ENCODE measurements at places on chromosomes 1 and 21.

DNA sequence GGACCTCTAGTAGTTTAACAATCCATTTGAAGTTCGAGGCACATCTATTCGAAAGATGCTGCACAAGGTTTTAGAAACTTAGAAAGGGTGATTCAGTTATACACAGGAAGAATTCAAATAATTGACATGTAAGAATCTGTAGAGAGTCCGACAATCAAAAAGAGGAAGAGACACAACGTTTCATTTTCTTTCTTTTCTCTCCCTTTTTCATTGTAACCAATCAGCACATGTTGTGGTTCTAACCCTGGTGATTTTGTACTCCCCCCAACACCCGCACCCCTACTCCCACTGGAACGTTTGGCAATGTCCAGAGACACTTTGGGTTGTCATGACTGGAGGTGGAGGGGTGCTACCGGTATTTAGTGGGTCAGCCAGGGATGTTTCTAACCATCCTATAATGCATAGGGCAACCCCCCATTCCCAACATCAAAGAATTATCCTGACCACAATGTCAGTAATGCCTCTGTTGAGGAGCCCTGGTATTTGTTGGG, 4.9 kb downstream of the TGFB2 start:
- DNase-seq: no peak

- no peak for DNase-seq
Measured at GRCh38 chr1:219945795-219946194, 17.4 kb upstream of the SLC30A10 start.

DNA sequence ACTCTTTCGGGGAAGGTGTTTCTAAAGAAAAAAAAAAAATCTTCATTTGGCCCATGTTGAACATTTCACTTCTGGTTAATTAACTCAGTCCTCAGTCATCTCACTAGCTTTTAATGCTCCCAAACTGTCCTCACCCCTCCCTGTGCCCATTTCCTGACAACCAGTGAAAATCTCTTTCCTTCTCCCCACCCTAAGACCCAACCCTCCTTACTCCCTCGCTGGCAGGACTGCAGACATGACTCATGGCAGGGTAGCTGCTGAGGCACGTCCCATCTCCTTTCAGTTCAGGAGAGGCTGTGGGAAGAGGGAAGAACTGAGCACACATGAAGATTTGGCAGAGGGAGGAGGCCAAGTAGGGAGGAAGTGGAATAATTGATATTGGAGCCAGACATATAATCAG, 12.6 kb downstream of the PKP1 start:
- DNase-seq: no peak

DNA sequence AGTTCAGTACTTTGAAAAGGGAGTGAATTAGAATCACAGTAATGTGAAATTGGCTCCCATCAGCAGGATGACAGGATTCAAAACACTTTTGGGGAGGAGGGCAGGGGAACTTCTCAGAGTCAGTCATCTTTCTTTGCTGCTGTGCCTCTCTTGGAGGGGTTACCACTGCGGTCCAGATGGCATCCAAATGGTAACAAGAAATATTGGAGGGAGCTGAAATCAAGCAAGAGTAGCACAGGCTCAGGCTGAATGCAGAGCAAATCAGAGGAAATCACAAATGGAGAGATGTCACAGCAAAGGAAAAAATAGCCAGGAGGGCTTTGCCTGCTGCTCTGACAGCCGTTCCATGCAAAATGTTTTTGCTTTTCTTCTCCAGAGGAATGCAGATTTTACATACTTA, 75.0 kb upstream of the C8B start:
- DNase-seq: no peak

DNA sequence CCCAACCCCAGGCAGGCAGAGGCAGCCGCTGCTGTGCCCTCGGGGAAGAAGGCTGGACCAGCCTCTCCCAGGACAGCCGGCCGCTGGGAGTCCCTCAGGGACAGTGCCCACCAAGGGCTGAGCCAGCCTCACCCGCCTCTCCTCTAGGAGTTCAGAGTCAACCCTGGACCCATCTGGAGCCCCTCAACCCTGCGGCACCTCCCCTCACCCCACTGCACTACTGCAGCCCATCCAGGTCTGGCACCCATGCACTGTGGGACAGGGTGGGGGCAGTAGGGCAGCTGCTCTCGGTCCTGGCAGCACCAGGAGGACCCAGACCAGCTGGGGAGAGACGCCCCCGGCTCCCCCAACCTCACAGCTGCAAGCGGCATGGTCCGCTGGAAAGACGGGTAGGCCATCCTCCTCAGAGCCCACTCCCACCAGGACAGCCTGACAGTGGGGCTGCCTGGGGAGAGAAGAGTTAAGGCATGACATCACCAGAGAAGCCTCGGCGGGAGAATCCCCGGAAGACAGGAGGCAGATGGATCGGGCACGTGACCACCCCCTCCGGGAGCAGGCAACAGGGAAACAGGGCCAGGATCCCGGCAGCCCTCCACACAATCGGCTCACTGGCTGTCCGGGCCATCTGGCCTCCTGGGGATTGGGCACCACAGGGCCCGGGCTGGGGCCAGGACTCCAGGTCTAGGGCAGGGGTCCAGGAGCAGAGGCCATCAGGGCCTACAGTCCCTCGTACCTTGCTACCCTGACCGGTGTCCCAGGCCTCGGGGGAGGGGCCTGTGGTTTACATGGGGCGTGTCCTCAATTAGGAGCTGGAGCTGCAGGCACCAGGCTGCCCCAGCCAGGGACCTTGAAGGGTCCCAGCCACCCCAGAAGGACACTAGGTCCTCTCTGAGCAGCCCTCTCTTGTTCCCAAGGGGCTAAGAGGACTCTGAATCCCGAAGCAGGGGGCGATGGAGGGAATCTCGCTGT, 3.1 kb downstream of the ACAP3 start:
- no peak for DNase-seq

DNA sequence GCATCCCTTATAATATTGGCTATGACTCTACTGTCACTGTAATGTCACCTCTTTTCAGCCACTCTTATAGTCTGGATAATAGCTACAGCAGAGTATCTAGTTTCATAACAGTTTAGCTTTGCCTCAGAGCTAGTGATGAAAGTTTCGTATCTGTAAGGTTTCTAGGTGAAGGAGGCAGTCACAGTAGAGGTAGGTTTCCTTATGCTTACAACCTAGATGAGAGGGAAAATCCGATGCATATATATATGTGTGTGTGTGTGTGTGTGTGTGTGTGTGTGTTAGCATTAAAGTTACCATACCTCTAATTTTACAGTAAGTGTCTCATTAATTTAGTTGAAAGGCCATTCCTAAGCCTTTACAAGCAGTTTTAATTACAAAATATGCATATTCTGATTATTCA, 2.2 kb upstream of the TOR1AIP2 start:
- no peak for DNase-seq

DNA sequence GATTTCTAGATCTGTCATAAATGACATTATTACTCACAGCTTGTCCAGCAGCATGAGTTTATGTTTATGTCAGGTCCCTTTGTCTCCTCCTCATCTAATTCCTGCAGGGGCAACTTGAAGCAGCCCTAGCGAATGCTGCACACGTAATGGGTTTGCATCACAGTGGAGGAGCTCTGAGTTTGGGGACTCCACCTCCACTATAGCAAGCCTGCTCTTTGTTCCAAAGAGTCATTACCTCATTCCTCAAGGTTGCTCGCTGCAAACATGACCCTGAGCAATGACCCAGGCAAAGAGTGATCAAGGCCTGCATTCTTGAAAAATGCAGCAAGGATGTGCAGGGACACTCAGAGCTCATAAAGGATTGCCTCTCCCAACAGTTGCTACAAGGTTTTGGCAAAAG, 261.9 kb downstream of the HHIPL2 start:
- DNase-seq: no peak

DNA sequence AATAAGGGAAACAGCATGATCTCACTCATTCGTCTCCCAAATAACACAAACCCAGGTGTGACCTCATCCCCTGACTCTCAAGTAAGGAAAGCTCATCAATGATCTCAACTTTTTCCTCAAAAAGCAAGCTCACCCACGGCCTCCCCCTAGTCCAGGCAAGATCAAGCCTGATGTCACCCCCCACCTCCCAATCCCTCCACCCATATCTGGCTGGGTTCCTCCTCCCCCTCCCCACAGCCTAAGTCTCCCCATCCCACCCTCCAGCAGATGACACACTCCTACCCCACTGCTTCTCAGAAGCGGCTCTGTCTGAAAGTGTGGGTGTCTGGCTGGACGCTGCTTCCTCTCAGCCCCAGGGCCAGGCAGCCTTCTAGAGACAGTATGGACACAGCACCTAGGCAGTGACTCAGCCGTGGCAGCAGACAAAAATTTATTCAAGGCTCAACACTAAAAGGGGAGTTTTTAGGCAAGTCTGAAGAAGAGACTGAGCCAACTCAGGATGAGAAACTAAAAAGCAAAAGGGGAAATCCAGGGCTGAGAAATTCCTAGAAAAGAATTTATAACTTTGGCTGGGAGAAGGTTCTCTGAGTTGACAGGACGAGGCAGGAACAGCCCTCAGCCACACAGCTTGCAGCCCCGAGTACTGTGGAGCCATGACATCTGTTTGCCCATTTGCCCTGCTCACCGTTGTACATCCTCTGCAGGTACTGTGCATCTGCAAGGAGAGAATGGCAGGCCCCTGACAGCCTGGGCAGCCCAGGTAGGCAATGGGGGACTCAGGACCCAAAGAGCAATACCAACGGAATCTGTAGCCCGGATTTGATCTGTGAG, 81.6 kb upstream of the LRRC8D start:
- no peak for DNase-seq

DNA sequence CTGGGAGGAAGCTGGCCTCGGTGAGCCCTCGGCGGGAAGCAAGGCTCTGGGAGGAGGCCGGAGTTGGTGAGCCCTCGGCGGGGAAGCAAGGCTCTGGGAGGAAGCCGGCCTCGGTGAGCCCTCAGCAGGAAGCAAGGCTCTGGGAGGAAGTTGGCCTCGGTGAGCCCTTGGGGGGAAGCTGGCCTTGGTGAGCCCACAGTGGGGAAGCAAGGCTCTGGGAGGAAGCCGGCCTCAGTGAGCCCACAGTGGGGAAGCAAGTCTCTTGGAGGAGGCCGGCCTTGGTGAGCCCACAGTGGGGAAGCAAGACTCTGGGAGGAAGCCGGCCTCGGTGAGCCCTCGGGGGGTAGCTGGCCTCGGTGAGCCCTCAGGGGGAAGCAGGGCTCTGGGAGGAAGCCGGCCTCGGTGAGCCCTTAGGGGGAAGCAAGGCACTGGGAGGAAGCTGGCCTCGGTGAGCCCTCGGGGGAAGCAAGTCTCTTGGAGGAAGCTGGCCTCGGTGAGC, 36.0 kb downstream of the KRTAP10-1 start:
- DNase-seq: no peak

- no peak for DNase-seq
Measured at GRCh38 chr1:154703170-154703569, 95.2 kb upstream of the ADAR start.

Data from stimulated activated CD4-positive, alpha-beta T cell treated with anti-CD3 and anti-CD28 coated beads, Interleukin-1b, Interleukin-23, amount 100 ng/mL, for 1 hour (primary cell).